ENCODE measurements at places on chromosomes 2 and 18.

DNA sequence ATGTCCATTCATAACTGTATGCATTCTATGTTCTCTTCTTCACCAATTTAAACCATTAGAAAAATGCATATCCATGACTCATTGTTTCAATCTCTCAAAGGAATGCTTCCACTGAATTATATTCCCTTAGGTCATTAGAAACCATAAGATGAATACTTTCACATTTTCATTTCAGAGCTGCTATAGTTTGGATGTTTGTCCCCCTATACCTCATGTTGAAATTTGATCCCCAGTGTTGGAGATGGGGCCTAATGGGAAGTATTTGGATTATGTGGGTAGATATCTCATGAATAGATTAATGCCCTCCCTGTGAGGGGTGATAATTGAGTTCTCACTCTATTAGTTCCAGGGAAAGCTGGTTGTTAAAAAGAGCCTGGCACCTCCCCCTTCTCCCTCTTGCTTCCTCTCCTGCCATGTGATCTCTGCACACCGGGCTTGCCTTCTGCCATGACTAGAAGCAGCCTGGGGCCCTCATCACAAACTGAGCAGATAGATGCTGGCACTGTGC is 35.7 kb downstream of the THUMPD2 start:
- DNase-seq: no peak

DNA sequence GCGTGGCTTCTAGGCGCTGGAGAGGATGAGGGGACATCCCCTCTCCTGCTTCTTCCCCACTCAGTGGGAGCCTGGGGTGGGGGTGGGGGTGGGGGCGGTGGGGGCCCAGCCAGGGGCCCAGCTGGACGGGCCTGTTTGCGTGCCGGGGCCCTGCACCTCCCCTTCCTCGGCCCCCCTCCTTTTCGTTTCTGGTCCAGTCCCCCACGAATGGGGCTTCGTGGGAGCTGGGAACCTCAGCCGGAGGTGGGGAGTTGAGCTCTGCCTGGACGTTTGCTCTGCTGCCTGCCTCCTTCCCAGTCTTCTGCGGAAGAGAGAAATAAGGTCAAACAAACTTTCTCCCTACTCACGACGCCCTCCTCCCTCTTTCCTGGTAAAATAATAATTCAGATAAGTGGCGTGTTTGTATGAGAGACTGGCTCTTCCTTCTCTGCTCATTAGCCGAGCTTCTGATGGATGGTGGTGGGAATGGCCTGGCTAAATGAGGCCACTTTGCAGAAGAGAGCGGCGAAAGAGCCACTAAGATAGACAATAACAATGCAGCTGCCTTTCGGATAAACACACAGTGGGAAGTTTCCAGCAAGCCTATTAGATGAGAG is 782 bp downstream of the MTA3 start:
- peak; percentile 41 for DNase-seq

DNA sequence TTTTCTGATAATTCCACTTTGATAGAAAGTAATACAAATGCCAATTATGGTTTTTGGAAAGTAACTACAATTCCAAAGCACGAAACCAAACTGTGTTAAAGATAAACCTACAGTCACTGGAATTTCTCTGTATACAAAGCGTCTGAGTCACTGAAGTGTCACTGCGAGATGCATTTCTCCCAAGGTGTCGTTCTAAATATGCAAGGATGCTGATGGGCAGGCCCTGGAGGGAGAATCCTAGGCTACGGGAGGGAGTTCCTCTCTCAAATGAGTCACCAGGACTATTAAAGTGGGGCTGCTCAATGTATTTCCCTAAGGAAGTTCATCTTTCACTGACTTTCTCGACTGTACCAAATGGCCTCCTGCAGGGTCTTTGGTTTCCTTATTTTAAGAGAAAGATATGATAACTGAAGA is 163.8 kb upstream of the STK17B start:
- no peak for DNase-seq

DNA sequence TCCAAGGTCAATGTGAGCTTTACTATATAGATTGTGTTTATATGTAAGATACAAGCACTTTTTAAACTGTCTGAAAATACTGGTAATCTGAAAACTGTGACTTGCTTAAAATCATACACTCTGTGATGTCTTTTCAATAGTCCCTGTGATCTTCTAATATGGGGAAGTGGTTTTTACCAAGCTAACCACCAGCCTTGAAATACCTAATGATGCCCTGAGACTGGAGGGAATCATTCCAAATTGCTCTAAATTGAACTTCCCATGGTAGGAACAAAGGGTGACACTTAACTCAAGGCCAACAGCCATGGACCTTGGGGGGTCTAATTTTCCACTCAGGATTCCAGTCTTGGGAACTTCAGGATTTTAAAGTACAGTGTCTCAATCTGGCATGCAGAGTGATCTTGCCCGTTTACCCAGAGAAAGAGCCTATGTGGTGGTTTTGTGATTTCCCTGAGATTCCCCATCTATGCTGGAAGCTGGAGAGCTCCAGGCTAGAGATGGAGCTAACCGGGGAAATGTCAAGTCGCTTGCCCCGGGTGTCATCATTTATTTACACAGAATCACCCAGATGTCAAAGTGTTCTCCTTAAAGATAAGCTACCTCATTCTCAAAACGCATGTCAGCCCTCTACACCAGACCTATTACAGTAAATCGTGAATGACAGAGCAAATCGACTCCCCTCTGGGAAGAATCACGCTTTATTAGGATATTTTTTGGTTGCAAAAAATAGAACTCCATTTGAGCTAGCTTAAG is 198.5 kb downstream of the SP3 start:
- DNase-seq: no peak

DNA sequence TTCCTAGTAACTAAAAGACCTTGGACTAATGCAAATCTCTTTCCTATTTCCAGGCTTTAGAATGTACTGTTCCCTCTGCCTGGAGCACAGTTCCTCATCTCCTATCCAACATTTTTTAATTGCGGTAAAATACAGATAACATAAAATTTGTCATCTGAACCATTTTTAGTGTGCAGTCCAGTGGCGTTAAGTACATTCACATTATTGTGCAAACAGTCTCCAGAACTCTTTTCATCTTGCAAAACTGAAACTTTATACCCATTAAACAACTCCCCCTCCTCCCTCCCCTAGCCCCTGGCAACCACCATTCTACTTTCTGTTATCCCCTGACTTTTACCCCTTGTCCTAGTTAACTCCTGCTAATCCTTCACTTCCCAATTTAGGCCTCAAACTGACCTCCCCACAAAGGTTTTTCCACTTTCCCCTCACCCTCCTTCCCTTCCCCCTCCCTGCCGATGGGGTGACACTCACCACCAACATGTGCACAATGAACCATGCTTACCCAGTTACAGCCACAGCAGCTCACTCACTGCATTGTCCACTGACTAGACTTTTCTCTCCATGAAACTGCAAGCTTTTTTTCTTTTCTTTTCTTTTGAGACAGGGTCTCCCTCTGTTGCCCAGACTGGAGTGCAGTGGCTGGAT is 54.8 kb downstream of the KIAA2012 start:
- no peak for DNase-seq

DNA sequence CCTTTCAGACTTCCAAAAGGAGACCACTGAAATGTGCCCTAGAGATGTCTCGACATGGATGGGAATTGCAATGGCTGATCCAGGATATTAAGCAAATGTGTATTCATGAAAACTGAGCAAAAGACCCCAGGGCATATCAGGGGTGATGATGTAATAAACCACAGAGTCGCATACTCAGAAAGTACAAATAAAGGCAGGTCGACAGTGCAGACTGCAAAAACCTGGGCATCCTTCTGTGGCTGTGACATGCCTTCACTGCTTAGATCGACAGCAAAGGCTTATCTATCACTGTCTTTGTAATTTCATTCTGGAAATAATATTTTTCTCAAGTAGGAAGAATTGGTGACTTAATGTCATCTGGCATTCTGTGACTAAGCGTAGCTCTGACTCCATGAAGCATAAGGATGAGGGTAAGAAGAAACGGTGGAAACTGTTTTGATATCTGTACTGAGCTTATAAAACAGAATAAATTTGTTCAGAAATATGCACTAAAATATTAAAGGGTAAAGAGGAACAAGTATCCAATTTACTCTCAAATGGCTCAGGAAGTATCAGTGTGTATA is 115.6 kb upstream of the NRP2 start:
- DNase-seq: no peak

DNA sequence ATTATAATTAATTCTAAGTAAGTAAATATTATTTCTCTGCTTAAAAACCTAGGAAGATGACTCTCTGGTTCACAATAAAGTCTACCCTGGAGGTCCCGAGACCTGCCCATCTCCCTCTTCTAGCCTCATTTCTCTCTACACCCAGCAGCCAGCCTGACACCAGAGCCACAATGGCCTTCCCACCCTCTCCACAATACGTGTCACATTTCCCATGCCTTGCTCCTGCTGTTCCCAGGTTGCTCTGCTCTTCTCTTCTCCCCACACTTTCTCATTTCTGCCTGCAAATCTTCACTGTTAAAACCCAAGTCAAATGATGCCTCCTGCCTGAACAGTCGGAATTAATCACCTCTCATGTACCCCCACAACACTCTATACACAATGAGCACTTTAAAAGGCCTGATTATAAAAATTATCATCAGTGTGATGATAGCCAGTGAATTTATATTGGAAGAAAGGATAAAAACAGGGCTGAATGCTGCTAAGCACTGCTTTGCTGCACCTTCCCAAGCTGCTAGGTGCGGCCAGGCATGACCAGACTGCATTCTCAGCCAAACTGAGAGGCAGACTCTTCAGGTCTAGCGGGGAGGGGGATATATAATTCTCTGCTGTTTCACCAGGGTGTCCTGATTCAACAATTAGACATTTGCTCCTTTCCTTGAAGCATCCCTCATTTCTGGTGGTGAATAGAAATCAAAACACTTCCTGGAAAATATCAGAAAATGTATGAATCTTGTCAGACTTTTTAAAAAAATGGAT is 160.6 kb downstream of the DTNA start:
- no peak for DNase-seq

DNA sequence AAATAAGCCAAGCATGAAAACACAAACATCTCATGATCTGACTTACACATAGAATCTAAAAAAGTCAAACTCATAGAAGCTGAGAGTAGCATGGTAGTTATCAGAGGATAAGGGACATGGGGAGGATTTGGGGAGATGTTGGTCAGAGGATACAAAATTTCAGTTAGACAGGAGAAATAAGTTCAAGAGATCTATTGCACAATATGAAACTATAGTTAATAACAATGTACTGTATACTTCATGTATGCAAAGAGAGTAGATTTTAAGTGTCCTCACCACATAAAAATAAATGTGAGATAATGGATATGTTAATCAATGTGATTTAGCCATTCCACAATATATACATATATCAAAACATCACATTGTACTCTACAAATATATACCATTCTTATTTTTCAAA is 10.0 kb upstream of the ASNSD1 start:
- DNase-seq: no peak

GRCh38 chr2:110998311-110998710 is 122.4 kb upstream of the BCL2L11 start:
- DNase-seq: no peak

DNA sequence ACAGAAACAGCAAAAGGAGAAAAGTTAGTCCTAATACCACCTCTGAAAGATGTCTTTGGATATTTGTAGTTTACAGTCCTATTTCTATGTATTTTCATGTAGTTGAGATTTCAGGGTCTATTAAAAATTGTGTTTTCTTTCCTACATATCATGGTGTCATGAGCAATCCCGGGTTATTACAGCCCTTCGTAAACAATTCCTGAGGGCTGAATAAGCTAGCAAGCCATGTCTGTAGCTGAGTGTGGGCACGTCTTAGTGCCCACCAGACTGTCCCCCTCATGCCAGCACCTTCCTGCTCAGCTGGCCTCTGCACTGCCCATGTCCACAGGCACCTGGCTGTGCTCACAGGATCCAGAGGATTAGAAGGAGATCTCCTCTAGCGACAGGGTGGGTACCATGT is 60.6 kb downstream of the CTIF start:
- DNase-seq: no peak

DNA sequence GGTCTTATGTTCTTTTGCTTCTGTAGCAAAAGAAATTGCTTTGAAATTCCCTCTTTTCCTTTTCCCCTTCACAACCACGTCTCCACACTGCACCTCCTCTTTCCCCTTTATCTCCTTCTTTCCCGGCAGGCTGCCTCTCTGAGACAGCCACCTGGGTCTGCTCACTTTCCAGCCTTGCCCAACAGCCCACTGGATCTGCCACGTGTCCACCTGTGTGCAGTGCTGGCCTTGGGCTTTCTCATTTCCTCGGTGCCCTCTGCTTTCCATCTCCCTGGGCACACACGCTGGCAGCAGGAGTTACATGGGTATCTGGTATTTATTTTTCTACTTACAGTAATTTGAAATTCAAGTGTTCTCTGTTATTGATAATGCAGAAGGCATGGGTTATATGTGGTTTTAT is 213.4 kb upstream of the LYPD1 start:
- DNase-seq: no peak

DNA sequence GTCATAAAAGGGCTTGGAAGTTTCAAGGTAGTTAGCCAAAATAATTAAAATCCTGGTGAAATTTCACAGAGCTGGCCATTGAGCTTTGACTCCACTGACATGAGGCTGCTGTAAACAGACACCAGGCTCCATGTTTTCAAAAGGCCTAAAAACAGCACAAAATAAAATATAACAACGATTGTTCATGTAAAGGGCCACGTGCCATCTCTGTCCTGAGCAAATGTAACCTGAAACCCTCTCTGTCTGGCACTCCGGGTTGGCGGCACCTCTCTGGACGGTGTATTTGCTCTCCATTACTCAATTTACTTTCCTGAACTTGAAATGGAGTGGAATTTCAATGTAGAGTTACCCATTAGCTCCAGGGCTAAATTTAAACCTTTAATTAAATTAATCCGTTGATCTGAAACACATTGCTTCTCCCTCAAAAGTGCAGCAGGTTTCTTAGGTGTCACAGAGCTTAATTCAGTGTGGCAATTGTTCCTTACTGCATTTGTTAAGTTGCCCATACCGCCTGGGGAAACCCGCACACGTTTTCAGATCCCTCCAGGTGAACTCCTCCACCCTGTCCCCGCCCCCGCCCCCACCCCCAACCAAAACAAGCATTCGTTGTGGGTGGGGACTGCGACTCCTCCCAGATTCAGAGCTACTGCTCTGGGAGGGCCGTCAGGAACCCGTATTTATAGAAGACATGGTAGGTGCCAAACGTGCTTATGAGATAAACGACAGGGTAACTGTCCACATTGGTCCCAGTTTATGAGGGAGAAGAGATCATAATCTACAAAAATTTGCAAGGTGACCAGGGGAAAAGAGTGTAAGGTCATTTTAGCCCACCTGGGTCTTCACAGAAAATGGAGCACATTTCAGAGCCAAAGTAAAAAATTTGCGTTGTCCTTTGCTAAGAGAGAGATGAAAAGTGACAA is 1.2 kb upstream of the CABLES1 start:
- no peak for DNase-seq

DNA sequence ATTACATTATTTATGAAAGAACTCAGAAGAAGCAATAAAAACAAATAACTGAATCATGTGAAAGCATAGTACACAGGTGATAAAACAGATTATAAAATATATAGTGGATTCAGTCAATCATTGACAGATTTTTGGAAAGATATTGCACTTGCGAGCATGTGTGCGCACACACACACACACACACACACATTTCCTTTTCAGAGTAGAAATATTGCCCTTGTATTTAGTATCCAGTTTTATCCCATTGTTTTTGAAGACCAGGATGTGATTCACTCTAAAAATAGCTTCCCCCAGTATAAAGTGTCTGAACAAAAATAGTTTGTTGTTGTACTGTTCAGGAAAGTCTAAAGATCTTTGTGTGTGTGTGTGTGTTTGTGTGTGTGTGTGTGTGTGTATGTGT is 145.5 kb downstream of the CALCRL start:
- DNase-seq: no peak
